ENCODE measurements at places on chromosomes 6 and 20.
A peak's percentile ranks its signal among the peaks of the same experiment; 100 is the strongest.

GRCh38 chr20:23298926-23299672 lies 51.5 kb upstream of the NXT1 start:
- DNase-seq = peak; percentile 21

DNA sequence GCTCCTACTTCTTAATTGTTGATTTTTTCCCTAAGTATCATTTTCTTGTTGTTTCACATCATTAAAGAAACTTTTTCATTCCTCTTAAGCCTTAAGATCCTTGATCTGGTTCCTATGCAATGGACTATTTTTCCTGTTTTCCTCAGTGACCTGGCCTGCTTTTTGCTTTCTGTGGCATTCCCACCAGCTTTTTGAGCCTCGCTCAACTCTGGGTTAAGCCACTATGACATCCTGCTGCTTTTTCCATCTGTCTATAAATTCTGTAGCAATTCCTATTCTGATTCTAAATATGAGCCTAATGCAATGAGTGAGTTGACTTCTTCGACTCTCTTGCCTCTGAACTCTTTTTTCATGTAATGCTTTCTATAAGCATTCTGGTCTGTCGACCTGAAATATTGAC lies 160.3 kb downstream of the GRM1 start:
- no peak for DNase-seq

DNA sequence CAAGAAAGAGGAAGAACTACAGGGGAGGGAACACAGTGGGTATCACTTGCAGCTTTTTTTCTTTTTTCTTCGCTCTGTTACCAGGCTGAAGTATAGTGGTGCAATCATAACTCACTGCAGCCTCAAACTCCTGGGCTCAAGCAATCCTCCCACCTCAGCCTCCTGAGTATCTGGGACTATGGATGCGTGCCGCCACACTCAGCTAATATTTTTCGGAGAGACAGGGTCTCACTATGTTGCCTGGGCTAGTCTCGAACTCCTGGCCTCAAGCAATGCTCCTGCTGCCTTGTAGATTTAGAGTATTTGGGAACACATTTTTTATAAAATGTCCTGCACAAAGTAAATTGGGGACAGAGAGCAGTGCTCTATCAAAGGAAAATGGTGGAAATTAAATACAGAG lies 28.3 kb downstream of the PARD6B start:
- no peak for DNase-seq

- no peak for DNase-seq
These were observed 16.8 kb upstream of the PHACTR3 start for GRCh38 chr20:59587570-59587969.

DNA sequence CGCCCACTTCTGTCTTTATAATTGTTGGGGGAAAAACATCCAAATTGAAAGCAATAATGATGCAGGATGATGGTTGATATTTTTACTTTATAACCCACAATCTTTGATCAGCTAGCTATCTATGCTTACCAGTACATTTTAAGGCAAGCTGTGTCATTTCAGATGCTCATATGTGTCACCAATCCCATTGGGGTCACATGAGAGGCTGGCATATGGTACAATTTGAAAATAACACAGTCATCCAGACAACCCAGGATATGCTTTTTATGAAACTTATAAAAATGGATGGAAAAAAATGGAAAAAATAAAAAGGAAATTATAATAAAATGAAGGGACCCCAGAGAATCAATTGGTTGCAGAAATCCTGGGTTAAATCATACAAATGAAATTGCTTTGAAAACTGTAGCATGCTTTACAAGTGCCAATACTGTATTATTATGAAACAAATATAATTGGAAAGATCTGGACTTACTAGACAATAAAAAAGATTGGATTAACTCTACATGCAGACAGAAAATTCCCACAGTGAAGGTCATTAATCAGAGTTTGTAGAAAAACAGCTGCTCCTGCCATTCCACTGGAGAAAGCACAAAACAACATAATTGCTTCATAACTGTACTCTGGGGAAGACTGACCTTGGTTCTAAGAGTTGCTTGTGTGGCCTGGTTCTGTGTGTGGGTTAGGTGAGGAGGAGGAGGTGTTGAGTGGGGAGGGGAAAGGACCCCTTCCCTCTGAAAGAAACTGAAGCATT lies 13.3 kb upstream of the PRIM2 start:
- peak; percentile 83 for DNase-seq

GRCh38 chr6:129989396-129989795 lies 29.0 kb upstream of the L3MBTL3 start:
- no peak for DNase-seq

DNA sequence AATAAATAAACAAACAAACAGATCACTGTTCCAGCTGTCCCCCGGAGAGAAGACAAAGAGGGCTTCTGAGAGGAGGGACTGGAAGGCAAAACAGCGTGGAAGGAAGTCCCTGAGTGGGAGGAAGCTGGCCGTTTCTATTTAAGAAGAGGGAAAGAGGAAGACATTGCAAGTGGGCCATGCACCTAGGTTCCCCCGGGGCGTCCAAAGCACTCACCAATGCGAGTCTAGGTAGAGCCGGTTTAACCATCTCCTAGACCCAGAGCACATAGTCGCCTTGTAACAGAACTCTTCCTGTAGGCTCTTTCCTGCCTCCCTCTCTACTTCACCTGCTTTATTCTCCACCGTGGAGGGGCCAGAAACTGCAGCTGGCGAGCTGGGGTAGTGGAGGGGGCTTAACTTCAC lies 158.4 kb downstream of the ZDHHC14 start:
- DNase-seq = no peak

DNA sequence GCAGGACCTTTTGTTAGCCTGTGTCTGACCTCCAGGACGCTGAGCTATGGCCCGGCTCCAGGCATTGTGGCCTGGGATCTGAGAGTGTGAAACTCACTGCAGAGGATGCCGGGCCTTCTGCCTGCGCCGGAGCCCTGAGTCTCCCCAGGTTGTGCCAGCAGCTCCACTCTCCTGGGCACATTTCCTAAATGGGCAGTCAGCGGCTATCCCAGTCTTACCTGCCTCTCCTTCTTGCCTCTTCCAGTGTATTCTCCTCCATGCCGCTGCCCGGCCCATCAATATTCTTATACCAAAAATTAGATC lies 397.8 kb downstream of the CDH4 start:
- no peak for DNase-seq

GRCh38 chr6:128365520-128366160 lies 154.8 kb downstream of the PTPRK start:
- no peak for DNase-seq

GRCh38 chr6:113625850-113626249 lies 231.3 kb upstream of the MARCKS start:
- no peak for DNase-seq

DNA sequence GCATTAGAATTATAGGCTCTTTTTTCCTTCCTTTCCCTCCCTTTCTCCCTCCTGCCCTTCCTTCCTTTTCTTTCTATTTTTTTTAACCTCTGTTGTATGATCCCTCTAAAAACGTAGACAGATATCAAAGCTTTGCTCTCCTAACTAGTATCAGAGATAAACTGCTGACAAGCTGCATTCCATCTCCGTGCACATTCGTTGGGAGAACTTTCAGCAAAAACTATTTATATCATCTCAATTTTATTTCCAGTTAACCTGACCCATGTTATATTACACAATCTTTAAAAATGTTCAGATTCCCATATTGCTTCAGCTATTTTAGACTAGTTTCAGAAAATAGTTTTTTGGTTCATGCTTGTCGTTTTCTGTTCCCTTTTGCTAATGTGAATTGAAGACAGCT lies 47.3 kb downstream of the RNF217 start:
- DNase-seq = peak; percentile 82

DNA sequence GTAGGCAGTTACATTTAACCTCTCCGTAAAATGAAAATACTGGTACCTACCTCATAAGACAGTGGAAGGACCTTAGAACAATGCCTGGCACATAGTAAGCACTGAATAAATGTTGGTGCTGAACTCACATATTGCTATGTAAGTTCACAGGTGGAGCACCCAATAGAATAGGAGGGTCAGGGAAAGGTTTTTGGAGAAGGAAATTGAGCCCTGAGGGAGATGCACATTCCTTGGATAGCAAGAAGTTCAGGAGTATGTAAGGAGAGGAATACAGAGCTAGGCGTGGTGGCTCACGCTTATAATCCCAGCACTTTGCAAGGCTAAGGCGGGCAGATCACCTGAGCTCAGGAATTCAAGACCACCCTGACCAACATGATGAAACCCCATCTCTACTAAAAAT lies 7.0 kb downstream of the UBE2C start:
- no peak for DNase-seq

DNA sequence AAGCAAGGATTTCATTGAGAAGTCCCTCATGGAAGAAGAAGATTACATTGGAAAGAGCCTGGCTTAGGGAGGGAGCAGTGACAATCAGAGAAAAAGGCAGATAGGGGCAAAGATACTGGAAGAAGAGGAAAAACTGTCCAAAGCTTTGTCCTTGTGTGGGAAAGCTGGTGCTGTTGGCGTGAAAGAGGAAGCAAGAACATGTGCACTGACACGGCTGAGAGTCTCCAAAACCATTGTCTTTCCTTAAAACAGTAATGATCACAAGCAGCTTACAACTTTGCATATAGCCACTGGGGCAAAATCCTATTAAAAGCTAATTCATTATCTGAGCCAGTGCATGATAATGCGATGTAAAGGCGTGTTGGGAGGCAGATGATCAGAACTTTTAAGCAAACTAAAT lies 85.1 kb upstream of the ESR1 start:
- no peak for DNase-seq

GRCh38 chr6:67883500-67884366 lies 751.3 kb upstream of the ADGRB3 start:
- DNase-seq = no peak

DNA sequence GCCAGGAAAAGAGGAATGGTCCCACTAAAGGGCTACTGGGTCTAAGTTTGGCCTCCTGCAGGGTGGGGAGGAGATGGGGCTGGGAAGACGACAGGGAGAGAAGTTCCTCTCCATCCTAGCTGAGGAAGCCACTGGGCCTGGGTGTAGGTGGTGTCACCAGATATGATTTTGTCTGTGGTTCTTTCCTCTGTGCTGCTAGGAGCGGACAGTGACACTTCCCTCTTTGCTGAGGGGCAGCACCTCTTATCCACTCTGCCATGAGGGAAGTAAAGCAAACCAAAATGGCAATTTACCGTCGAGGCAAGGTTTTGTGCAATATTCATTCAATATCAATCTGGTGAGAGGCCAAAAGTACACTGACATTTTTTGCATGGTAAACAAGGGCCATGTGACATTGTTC lies 33.0 kb upstream of the NR2E1 start:
- DNase-seq = no peak

DNA sequence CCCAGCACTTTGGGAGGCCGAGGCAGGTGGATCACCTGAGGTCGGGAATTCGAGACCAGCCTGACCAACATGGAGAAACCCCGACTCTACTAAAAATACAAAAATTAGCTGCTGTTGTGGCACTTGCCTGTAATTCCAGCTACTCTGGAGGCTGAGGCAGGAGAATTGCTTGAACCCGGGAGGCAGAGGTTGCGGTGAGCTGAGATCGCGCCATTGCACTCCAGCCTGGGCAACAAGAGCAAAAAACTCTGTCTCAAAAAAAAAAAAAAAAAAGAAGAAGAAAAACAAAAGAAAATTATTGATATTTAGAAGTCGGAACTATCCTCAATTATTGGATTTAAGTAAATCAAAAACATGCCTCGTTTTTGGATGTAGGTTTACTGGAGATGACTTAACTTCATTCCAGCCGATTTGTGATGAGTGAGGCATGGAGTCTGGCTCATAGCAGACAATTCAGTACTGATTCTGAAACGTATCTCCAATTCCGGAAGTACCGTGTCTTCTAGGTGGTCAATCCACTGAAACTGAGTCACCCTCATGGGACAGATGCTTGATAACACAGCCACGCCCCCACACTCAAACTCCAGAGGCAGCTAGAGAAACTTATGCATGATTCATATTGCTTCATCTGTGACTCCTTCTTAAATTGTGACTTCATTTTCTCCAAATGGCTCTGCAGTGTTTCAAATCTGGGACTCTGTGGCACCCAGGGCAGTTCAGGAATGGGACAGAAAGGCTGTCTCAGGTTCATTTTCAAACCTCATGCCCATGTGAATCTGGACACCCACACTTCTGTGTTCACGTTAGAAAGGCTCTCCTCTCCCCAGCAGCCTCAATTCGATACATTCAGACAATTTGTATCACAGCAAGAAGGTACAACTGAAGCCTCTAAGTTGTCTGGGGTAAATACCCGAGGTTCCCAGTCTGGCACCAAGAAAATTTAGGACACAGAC lies 110.4 kb upstream of the ARMC2 start:
- DNase-seq = peak; percentile 98

- no peak for DNase-seq
These were observed 14.7 kb downstream of the UBE2V1 start for GRCh38 chr20:50098259-50098658.

DNA sequence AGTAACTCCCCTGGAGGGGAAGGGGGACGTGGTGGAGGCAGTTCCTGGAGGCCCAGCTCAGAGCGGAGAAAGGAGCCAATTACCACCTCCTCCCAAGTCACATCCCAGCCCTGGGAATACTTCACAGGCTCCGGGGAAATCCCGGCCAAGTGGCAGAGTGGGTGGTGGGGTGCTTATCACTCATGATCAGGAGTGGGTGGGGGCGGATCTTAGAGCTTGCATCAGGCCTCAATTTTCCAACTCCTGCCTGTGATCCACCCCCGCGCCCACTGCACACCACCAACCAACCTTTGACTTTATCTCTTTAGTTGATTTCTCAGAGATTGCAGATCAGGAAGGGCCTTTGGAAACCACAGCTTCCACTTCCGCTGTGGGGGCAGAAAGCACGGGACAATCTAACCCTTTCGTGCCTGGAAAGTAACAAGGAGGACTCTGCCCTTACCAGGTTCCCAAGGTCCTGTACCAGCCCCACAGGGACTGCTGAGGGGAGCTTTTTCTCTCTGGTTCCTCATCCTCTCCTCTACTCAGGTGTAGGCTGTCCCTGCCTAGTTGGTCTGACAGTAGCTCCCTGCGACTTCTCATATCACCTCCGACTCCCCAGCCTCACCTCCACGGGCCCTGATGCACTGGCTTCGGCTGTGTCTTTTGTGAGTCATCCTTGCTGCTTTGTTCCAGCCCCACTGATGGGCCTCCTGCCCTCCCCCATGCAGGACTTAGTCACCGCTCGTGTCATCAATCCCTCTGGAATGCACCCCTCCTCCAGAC lies 24.9 kb upstream of the IER3 start:
- DNase-seq = peak; percentile 97

DNA sequence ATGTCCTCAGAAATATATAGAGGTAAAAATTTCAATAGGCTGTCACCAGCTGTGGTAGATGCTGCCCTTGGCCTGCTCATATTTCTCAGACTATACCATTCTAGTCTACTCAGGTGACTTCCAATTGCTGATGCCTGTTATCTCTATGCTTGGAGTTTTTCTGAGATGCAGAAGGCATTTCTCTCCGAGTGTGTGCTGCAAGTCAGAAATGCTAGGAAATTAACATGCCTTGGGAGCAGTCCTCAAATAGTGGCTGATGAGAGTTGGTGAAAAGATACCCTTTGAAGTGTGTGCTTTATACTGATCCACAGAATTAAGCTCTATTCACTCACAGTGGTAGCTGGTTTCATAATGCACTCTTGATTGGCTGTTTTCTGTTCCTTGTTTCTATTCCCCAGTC lies 43.2 kb upstream of the PKIB start:
- no peak for DNase-seq

- DNase-seq = no peak
These were observed 110.3 kb downstream of the SOD2 start for GRCh38 chr6:159582736-159583135.

- DNase-seq = no peak
These were observed 194.1 kb downstream of the RIMS1 start for GRCh38 chr6:72080260-72080941.

- DNase-seq = no peak
These were observed 157.7 kb upstream of the EYA4 start for GRCh38 chr6:133083248-133083967.
